ENCODE measurements at places on chromosomes 5 and 9.

DNA sequence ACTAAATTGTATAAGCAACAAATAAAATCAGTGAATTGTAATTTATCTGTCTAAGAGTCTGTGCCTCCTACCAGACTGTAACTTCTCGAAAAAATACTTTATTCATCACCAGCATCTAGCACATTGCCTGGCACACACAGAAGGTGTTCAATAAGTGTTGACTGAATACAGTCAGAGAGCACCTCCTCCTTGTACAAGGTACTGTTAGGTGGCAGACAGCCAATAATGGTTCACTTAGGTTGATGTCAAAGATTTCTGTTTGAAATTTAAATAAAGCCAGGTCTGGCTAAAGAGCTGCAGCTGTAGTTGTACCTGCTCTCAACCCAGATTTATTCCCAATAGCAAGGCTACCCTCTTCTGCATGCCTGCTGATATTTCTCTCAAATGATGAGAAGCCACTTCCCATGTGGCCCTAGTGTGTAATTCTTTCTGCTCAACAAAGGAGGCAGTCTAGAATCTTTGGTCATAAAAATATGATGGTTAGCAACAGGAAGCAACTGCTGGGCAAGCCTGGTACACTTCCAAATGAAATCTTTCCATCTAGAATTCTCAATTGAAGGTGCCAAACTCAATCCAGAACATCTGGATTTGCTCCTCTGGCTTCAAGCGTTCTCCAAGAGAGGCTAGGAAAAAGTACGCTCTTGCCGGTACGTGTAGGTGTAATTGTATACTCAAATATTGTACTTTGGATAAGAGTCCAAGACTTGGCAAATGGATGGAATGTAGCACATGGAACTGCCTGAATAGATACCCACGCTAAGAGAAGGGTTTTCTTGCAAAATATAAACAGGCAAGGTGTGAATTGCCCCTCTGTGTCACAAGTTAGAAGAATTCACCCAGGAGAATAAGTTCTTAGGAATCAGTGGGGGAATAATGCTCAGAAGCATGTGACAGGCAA, 95.6 kb downstream of the NR6A1 start:
- no peak for DNase-seq

DNA sequence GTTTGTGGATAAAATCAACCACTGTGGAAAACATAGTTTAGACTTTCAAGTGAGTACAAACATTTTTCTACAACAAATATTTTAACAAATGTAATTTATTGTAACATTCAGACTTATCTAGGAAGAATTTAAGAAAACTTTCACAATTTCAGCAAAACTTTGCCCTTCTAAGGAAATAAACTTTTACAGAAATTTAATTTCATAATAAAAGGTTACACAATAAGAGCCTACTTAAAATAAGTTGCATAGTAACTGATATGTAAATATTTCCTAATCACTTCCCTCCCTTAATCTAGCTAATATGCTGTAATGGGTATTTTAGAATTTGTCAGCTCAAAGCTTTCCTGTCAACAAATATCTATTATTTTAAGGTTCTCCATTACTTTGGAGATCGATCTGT, 1899.9 kb downstream of the MAT2B start:
- no peak for DNase-seq

DNA sequence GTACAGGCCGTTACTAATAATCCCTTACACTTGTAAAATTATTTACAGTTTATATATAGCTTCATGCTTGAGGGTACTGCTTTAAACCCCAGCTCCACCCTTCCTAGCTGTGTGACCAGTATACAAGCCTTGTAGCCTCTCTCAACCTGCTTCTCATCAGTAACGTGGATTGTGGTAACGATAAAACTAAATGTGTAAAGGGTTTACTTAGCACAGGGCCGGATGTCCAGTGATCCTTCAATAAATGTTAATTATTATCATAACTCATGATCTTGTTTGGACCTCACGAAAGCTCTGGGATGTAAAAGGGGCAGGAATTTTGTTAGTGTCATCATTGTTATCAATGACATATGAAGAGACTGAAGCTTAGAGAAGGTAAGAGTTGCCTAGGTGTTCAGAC, 7.5 kb upstream of the ARSI start:
- no peak for DNase-seq

- no peak for DNase-seq
Observed at GRCh38 chr5:51439232-51439631, 56.0 kb downstream of the ISL1 start.

GRCh38 chr9:133968428-133968827, 23.7 kb downstream of the VAV2 start:
- DNase-seq: no peak

- no peak for DNase-seq
Observed at GRCh38 chr9:135908754-135909204, 1.4 kb upstream of the CAMSAP1 start.

DNA sequence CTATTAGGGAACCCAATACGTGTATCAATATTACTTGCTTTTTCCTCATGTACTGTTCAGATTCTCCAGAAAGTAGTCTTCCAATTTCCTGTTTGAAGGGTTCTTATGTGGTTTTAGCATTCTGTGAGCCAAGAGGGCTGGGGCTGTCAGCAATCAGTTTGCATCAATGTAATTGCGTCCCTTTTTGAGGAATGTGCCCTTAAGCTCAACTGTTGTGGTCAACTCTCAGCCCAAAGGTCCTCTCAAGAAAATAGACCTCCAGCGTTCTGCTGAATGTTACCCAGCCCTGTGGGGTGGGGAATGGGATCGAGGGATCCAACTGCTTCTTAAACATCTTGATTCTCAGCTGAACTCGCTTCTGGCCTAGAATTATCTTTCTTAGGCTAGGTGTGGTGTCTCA, 43.8 kb upstream of the CDK20 start:
- no peak for DNase-seq
